Right cardiac atrium (tissue), 5 donors: ENCODE measurements at places on chromosomes 5 and 9. TPM values are rescaled to one million over a fixed set of nuclear protein-coding genes. Genes with fewer than 3 reads are reported as not detected.

ORM2 gene
- not detected for total RNA-seq

DNA sequence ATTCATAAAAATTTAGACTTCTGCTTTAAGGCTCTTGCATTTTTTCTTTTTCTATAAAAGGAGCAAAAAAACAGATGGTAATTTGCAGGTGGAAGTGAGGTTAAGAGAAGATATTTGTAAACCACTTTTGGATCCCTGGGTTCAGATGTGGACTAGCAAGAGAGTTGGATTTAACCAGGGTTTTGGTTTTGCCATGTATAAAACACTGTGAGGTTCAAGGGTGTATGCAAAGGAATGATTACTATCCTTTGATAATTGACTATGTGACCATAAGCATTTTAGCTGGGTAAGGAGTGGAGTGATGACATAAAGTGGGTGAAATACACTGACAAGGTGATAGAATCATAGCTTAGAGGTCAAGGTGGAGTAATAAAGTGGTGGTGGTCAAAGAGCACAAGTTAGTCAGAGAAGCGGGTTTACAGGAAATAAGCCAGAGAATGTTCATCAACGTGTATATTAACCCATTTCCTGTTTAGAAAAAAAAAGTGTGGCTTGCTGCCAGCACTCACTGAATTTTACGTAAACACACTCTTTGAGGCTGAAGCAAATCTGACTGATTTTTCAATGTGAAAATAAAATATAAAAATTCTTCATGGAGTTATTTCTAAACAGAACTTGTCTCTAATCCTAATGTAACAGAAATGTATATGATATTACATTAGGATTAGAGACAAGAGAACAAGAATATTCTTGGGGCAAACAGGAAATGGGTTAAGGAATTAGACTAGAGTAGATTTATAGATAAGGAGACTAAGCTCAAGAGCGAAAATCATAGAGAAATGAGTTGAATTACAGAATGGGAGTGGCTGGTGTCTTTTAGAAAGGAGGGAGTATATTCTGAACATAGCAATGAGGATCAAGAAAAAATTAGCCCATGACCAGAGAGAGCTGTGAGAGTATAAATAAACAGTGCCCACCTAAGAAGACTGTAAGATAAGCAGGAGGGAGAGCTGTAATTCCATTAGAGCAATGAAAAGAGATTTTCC lies 74.5 kb downstream of the CDKN2A start:
- DNase-seq = no peak

DNA sequence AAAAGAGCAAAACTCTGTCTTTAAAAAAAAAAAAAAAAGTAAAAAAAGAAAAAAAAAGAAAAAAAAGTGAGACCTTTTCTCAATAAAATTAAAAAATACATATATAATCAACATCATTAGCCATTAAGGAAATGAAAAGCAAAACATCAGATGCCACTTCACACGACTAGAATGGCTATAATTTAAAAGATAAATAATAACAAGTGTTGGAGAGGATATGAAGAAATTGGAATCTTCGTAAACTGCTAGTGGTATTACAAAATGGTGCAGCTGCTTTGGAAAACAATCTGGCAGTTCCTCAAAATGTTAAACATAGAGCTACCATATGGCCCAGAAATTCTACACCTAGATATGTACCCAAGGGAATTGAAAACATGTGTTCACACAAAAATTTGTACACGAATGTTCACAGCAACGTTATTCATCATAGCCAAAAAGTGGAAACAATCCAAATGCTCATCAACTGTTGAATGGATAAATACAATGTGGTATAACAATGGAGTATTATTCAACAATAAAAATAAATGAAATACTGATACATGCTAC lies 45.3 kb upstream of the SIL1 start:
- no peak for DNase-seq

SLC4A9 gene
- 0.25 TPM for total RNA-seq

SPINK14 gene
- not detected for total RNA-seq

- no peak for DNase-seq
Measured at GRCh38 chr5:158233735-158234322, 374.9 kb upstream of the CLINT1 start.

- DNase-seq = no peak
Measured at GRCh38 chr9:82467436-82467835, 478.9 kb downstream of the SPATA31D1 start.

GRCh38 chr5:77066823-77067442 lies 20.2 kb downstream of the ZBED3 start:
- no peak for DNase-seq

DNA sequence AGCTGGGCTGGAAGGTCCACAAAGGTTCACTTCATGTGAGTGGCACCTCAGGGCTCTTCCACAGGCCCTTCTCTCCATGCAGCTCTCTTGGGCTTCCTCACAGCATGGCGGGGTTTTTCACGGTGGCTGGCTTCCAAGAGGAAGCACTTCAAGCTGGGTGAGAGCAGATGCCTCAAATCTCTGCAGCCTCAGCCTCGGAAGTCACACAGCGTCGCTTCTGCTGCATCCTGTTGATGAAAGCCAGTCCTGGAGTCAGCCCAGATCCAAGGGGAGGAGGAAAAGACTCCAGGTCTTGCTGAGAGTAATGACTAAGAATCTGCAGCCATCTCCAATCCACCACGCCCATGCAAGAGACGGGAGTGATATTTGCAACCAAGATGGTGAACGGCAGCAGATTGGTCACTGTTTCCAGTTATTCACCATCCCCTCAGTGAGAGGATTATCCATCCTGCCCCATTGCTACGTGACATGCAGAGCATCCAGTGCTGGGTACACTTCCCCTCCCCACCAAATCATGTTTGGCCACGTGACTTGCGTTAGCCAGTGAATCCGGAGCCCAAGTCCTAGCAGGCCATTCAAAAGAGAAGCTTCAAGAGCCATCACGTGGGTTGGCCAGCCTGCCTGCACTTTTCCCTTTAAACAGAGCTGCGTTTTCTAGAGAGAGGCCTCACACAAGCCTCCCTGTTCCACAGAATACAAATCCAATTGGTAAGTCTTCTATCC lies 173.9 kb downstream of the C9orf50 start:
- no peak for DNase-seq

GRCh38 chr5:33938507-33938796 lies 2.3 kb downstream of the RXFP3 start:
- DNase-seq = no peak

SNCAIP gene
- total RNA-seq = 2.7 TPM

- no peak for DNase-seq
Measured at GRCh38 chr5:7493081-7493480, 97.1 kb downstream of the ADCY2 start.
